ENCODE measurements at places on chromosomes 5 and 9. TPM values are rescaled to one million over a fixed set of nuclear protein-coding genes. Genes with fewer than 3 reads are reported as not detected.

DOCK8 gene
- 31.0 TPM for total RNA-seq

PSD2 gene
- not detected for total RNA-seq

GRM6 gene
- total RNA-seq: not detected

SLCO6A1 gene
- not detected for total RNA-seq

- DNase-seq: no peak
These were observed 10.0 kb downstream of the ENC1 start for GRCh38 chr5:74630453-74631066.

- peak; percentile 79 for DNase-seq
These were observed 9.2 kb downstream of the SLC6A3 start for GRCh38 chr5:1436036-1436435.

- no peak for DNase-seq
These were observed 160.7 kb downstream of the TMEM38B start for GRCh38 chr9:105854783-105855724.

DNA sequence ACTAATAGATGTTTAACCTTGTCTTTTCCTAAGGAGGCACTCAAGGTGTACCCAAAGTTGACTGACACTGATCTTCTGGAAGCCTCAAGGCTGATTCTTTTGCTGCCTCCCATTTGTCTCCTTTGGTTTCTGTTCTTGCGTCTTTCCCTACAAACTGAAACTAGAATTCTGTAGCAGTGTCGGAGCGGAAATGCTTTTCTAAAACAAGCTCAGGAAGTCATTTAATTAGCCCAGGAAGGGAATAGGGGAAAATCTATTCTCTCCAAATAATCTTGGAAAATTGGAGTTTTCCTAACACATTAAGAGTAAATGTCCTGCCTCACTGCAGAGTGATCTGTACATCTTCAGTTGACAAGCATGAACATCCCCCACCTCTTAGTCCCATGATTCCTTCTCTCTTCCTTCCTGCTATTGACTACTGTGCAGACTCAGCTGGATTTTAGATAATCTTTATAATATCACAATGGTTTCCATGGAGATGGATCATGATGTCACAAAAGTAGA is 182.7 kb downstream of the NR3C1 start:
- DNase-seq: no peak
